ENCODE measurements at places on chromosomes 7 and 10.

DNA sequence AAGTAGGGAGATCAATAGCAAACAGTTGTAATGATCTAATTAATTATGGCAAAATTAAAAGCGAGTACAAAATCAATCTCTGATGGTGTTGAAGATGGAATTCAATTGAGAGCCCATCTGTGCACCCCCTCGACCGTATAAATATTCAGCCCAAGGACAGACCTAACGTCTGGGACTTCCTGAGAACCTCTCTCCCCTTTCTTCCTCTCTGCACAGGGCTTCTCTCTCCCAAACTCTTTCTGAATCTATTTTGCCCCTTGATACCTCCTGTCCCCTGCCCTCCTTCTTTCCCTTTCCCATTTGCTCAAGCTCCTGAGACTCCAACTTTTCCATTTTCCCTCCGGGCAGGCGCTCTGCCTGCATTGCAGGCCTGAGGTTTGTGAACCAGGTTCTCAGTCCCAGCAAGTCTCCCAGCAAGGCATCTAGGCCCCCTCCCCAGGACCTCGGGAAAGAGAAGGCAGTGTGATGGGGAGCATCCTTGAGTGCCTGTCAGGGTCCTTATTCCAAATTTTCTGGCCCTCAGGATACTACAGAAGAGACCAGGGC, 8.5 kb upstream of the PAX2 start:
- no peak for DNase-seq

DNA sequence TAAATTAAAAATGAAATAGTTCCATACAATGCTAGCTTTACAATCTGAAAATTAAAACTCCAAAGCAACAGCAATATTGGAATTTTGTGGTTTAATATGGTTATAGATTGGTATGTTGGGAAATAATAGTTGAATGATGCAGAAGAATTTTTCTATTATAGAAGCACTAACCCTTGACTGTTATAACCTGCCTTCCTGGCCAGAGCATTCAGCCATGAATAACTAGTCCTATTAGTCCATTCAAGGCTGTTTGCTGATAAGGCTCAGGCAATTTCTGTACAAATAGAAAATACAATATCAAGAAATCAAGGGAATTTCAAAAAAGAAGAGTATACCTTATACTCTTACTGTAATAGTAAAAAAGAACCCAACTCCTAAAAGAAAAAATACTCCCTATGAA, 101.6 kb upstream of the SP4 start:
- DNase-seq = no peak

GRCh38 chr10:131636841-131637724, 263.7 kb upstream of the PPP2R2D start:
- no peak for DNase-seq

GRCh38 chr7:95693551-95694333, 78.6 kb upstream of the DYNC1I1 start:
- DNase-seq = no peak

DNA sequence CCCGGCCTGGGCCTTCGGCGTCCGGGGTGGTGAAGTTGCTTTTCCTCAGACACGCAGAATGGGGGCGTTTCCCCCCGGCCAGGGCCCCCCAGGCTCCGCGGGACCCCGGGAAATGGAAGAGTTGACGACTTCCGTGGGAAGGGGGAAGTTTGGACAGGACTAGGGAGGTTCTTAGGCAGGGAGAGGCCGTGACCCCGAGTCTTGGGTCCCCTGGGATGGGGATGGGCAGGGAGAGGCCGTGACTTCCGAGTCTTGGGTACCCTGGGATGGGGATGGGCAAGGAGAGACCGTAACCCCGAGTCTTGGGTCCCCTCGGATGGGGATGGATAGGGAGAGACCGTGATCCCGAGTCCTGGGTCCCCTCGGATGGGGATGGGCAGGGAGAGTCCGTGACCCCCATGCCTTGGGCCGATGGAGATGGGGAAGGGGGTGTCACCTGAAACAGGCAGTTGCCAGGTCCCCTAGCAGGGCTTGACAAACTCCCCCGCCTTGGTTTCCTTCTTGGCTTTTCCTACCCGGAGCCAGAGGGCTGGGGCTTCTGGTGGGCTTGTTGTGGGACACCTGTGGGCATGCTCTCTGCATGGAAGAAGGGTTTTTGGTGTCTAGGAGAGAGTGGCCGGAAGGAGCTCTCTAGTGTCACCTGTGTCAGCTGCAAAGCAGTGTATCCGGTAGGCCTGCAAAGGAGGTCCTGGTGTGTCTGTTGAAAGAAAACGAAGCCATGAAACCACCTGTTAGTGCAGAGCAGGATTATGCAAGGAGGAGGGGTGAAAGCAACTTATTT, 1.1 kb downstream of the TRRAP start:
- peak; percentile 65 for DNase-seq

GRCh38 chr10:79313320-79313719, 33.9 kb upstream of the PPIF start:
- DNase-seq = no peak

- no peak for DNase-seq
Observed at GRCh38 chr7:138455609-138456008, 4.5 kb upstream of the TRIM24 start.

- DNase-seq = no peak
Observed at GRCh38 chr7:3753868-3754267, 452.8 kb downstream of the SDK1 start.

DNA sequence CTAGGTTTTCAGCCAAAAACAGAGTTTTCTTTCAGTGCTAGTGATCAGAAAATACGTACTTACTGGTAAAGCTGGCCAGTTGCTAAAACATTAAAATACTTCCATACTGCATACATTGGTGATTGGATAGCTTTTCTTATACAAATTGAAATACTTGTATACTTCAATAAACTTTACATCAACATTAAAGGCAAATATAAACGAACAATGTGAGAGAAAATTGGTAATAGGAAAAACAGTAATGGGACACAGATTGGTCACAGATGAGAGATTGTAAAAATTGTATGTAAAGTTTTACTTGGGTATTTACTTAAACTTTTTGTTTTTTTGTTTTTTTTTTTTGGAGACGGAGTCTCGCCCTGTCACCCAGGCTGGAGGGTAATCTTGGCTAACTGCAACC, 391.7 kb downstream of the TFEC start:
- DNase-seq = no peak

GRCh38 chr10:118210276-118210675, 131.8 kb downstream of the FAM204A start:
- DNase-seq = no peak

DNA sequence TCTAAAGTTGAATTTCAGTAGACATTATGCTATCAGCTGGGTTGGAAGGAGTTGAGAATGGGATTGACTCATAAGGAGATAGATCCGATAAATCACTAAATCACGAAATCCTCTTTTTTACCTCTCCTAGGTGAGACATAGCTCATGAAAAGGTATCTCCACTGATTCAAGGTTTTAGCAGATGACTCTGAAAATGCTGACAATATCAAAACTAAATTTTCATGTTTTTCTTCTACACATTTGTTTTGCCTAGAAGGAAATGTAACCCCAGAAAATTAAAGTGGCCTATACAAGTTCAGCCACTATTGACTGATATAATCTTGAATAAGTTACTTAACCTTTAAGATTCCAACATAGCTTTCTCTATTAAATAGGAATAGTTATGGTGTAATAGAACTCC, 82.2 kb upstream of the VWDE start:
- no peak for DNase-seq

DNA sequence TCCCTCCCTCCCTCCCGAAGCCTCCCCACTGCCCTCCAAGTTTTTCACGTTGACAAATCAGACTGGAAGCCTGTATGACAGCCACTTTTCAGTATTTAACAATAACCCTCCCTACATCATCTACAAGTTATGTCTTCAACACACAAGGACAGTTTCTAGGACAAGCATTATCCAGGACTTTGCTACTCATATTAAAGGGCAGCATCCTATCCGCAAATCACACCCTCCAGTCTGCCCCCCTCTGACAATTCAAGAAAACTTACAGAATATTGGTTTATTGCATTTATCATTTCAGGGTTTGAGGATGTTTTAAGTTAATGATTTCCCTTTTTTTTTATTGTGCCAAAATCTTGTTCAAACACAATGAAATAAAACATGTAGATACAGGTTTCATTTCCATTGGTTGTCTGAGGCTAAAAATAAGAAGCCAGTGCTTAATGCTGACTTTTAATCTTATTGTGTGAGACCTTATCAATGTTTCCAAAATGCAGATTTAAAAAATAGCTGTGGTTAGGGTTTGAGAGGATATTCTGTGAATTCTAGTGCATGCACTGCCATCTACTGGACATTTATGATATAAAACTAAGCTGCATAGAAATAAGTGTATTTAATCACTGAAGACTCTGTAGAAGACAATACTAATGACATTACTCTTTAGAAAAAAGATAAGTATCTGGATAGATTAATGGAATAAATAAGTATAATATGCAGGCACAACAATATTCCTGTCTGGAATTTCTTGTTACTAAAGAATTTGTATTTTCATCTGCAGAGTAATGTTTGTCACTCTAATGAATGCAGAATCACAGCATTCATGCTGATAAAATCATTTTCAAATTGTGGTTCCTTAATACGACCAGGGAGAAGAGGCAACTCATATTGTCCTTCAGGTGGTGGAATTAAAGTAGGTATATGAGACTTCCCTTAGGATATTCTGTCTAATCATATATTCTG, 64.1 kb downstream of the CAV1 start:
- DNase-seq = no peak

DNA sequence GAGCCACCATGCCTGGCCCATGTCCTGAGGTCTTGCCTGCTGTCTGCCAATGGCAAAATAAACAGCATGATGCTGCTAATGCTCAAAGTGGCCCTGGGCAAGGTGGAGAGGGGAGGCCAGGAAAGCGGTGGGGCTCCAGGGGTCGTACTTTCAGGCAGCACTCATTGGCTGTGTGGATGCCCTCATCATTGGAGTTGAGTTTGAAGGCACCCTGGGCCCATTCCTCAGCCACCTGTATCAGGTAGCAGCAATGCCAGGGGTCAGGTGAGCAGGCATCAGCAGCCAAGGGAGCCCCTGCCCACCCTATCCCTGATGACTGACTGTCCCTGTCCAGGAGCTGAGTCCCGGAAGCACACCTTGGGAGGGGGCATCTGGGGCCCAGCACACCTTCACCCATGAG, 902.5 kb upstream of the ZNF722 start:
- DNase-seq = no peak

- no peak for DNase-seq
Observed at GRCh38 chr7:87982116-87982515, 48.1 kb downstream of the ADAM22 start.

DNA sequence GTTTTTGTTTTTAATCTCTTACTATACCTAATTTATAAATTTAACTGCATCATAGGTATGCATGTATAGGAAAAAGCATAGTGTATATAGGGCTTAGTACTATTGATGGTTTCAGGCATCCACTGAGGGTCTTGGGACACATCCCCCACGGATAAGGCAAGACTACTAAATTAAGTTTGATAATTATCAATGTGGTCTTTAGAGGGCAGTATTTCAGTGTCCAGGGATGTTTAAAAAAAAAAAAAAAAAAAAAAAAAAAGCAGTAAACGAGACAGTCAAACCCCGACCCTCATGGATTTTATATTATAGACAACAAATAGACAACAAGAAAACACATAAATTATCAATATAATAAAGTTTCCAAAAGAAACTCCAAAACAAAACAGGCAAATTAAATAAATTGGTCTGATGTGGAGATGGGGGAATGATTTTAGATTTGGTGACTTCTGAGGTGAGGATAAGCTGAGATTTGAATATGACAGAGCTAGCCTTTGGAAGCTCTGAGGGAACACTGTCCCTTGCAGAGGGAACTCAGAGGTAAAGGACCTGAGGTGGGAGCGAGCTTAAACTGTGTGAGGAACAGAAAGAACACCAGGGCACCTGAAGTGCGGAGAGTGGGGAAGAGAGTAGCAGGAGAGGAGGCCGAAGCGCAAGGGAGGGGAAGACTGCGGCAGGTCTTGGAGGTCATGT, 14.8 kb downstream of the ACSM6 start:
- DNase-seq = no peak

DNA sequence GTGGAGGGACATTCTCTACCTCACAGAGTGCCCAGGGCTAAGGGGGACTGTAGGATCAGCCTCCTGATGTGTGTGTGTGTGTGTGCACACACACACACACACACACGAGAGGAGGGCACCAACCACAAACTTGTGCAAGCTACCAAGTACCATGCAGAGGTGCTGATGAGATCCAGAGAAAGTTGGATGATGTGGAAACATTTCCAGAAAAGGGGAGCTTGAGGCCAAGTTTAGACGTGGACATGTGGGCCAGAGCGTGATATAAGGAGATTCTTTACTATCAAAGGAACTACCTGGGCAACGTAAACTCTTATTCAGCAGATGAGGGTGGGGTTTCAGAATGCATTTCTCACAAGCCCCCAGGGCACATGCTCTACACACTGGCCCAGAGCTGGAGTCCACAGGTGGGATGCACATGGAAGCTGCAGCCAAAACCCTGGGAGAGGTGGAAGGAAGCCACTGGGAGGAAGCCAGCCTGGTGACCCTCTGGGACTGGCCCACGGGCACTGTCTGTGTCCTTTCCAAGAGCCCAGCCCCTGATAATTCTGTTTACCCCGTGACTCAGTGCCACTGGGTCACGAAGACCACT, 53.5 kb downstream of the DLG5 start:
- no peak for DNase-seq

DNA sequence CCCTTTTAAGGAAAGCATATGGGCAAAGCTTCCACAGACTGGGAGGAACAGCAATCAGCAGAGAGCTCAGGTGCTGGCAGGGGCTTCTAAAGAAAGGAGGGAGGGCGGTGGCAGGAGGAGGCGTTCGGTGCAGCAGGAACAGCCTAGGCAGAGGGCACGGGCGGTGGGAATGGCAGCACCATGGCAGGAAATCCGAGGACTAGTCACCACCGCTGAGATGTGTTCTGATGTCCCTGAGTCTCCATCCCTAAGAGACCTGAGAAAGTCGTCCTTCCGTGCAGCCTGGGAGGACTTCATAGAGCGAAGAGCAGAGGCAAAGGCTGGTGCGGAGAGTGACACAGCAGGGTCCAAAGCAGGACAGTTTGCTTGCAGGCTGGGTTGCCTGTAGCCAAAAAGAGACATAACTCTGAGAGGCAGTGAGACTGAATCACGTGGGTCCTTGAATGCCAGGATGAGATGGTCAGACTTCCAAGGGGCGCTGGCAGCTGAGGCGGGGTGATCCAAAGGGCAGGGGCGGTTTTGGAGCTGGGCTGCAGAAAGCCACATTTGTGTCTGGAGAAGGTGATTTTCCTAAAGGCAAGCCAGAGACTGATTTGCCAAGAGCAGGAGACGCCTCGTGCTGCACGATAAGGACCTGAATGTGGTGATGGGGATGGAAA, 35.8 kb upstream of the GRID1 start:
- DNase-seq = no peak

GRCh38 chr7:122727354-122727753, 24.6 kb upstream of the RNF148 start:
- DNase-seq = no peak

DNA sequence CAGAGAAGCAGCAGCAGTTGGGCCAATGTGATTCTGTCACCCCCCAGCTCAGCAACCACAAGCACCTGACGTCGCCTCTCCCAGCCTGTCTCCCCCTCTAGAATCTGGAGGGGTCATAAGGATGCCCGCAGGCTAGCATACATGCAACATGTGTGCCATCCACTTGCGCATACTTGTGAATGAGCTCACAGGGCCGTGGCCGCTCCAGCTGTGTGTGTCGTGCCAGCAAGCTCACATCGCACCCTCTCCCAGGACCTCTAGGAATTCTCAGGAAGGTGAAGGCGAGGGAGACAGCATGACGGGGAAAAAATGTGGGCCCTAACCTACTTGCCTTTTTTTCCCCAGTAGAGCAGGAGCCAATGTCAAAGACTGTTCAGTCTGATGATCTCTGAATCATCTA, 80.3 kb downstream of the STRA8 start:
- DNase-seq = no peak
